GM12865 (cell line): ENCODE measurements at places on chromosomes 7 and 10.
A peak's percentile ranks its signal among the peaks of the same experiment; 100 is the strongest.

GRCh38 chr10:32190890-32191491 is 134.8 kb upstream of the KIF5B start:
- peak; percentile 62 for DNase-seq

- DNase-seq: no peak
These were observed at the start of gene PLEKHS1 for GRCh38 chr10:113751181-113751732. Gene PLEKHS1 (plus strand): TSS chr10:113751682. CDS start chr10:113755278, 3,596 bp downstream.

- DNase-seq: no peak
These were observed 261.5 kb downstream of the DIP2C start for GRCh38 chr10:427761-428519.

- DNase-seq: no peak
These were observed 177.4 kb downstream of the TCERG1L start for GRCh38 chr10:131134001-131134576.

DNA sequence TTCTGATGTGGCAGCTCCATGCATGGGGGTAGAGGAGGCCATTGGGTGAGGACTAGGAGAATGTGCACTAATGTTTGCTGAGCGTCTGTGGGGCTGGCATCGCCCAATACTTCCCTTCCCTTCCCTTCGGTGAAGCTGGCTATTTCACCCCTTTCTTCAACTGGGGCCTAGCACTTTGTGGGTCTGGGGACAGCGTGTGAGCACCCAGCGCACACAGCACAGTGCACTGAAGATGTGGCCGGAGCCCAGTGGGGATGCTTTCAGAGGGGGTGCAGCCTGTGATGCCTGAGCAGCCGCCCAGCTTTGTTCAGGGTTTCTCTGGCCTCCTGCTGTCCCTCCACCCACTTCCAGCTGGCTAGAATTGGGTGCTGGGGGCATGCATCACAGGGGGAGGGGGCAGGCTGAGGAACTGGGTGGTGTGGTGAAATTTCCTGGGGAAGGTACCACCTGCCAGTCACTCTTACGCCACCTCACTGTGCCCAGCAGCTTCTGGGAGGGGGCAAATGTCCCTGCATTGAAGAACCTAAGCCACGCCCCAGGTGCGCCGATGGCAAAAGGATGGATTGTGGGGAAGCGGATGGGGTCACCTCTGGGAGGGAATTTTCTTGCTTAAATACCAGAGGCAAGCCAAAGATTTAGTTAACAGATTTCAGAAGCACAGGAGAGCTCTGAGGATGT is 45.5 kb downstream of the CLEC2L start:
- no peak for DNase-seq

DNA sequence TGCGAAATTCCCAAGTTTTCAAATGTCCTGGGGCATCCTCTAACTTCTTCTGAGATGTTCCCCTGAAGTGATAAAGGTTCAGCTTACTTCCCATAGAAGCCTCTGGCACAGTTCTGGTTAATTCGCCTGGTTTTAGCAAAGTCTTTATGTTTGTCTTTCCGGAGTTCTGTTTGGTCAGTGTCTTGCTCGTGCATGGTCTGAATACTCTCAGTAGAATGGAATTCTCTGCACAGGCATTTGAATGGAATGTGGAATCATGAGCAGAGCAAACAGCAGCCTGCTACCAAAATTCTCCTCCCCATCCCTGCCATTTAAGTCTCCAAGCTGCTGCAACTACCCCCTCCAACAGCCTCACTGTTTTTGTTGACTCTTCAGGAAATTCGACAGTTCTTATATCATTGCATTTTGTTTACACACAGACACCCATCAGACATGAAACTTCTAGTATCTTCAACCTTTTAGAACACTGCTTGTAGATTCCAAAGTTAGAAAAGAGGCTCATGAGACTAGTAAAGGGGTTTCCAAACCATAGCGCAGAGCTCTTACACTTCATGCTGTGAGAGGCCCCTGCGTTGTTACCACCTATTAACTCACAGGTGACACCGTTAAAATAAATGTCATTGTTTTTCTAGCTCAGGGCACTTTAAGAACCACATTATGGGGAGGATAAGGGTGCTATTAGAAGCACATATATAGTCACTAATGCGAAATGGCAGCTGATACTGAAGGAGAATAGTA is 129.7 kb downstream of the PLCE1 start:
- no peak for DNase-seq

GRCh38 chr7:98651760-98652159 is 34.7 kb downstream of the NPTX2 start:
- no peak for DNase-seq

DNA sequence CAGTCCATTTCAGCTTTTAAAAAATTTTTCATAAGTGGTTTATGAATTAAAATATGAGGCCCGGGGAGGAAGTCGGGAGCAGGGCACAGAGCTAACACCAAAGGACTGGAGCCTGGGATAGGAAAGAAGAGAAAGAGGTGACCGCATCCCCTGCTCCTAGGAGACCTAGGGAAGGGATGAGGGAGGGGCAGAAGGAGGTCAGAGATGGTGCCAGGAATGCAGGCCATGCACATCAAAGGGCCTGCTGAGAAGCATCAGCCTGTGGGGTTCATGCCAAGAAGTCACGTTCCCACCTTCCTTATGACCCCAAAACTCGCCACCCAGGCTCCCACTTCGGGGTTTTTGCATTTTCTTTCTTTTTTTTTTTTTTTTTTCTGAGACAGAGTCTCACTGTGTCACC is 14.7 kb upstream of the TOMM7 start:
- no peak for DNase-seq

DNA sequence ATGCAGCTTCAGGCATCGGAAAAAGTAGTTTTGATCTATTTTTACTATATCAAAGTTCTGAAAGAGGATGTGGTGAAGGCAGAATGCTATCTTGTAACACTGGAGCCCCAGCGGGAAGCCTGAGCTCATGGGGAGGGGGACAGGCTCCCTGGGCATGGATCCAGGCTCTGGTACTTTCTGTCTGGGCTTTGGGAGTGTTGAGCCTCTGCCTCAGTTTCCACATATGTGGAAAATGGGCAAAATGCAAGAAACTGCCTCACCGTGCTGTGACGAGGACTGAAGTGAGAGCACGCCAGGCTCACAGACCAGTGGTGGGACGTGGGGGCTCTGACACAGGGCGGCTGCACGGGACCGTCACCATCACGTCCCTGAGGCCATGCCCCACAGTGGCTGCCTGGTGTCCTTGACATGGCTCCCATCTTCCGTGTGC is 182.9 kb upstream of the SHH start:
- DNase-seq: no peak

DNA sequence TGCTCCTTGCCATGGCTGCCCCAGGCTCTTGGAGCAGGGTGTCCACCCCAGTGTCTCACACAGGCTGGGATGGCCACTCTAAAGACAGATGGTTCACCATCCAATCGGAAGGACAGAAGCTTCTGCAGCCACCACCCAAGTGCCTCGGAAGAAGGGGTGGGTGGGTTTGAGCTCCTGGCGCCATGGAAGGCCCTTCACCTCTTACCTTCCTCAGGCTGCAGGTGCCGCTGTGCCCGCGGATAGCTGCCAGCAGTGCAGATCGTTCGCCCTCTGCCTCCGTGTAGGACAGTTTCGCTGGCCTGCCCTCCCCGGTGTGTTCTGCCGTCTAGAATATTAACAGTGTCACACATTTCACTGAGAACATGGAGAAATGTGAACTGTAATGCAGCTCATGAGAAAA is 243.6 kb upstream of the GRB10 start:
- no peak for DNase-seq

- DNase-seq: no peak
These were observed 135.6 kb downstream of the ATE1 start for GRCh38 chr10:121792198-121792597.

DNA sequence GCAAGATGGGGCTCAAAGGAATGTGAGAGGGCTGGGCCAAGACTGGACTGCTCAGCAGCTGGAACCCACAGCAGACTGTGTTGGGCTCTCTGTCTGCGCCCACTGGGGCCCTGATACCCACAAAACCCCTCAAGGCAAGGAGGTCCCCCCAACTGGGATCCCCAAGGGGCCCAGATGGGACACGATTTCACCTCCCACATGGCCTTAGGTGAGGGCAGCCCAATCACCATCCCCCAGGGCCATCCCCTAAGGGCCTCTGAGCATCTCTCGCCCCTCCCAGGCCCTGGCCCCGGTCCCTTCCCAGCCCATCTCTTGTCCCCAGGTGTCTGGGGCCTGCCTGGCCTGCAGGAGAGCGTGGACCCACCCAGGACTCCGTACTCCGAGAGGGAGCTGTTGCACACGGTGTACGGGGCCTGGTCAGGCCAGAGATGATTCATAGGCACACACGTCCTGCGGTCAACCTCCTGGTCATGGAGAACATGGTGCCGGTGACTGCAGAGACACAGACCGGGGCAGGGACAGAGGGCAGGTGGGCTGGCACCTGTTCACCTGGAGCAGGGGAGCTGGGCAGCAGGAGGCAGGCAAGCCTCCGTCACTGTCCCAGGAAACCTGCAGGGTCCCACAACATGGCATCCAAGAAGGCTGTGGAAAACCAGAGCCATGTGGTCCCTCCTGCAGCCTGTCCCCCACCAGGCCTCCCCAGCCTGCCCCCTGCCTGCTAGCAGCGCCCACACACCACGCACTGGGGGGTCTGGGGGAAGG is 21.6 kb downstream of the OGDHL start:
- DNase-seq: no peak

GRCh38 chr7:23909426-23909825 is 199.4 kb downstream of the STK31 start:
- no peak for DNase-seq

GRCh38 chr7:150788474-150789269 is 11.5 kb downstream of the TMEM176B start:
- no peak for DNase-seq

DNA sequence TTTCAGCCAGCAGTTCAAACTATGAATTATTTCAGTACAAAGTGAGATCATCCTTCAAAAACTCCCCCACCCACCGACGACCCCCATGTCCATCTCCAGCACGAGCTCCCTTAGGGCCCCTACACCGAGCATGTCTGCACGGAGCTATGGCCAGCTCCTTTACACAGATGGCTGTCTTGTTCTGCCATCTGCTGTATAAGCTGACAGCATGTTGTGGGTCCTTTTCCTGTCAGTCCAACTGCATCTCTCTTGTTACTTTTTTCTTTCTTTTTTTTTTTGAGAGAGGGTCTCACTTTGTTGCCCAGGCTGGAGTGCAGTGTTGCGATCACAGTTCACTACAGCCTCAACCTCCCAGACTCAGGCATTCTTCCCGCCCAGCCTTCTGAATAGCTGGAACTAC is 21.6 kb downstream of the NPC1L1 start:
- no peak for DNase-seq

GRCh38 chr10:127450644-127451043 is 98.5 kb upstream of the NPS start:
- no peak for DNase-seq

- peak; percentile 66 for DNase-seq
These were observed 13.9 kb downstream of the PIK3AP1 start for GRCh38 chr10:96706331-96706853.

DNA sequence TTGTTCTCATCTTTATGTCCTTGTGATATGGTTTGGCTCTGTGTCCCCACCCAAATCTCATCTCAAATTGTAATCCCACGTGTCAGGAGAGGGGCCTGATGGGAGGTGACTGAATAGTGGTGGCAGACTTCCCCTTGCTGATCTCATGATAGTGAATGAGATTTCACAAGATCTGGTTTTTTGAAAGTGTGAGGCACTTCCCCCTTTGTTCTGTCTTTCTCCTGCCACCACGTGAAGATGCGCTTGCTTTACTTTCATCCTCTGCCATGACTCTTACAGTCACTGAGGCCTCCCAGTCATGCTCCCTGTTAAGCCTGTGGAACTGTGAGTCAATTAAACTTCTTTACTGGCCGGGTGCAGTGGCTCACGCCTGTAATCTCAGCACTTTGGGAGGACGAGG is 161.0 kb downstream of the HERPUD2 start:
- no peak for DNase-seq

DNA sequence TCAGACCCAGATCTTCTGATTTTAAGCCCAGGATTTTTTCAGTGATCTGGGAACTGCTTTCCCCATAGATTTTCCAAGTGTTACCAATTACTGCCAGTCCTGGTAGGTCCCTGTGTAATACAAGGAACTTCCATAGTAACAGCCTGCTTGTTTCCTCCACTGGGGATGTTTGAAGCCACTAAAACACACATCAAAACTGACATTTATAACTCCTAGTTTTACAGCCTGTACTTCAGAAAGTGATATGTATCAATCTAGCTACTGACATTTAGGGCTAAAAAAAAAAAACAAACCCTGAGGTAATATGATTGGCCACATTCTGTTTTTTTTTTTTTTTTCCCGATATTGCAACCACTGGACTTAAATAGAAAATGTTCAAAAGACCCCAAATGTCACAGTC is 166.9 kb upstream of the SP4 start:
- no peak for DNase-seq

DNA sequence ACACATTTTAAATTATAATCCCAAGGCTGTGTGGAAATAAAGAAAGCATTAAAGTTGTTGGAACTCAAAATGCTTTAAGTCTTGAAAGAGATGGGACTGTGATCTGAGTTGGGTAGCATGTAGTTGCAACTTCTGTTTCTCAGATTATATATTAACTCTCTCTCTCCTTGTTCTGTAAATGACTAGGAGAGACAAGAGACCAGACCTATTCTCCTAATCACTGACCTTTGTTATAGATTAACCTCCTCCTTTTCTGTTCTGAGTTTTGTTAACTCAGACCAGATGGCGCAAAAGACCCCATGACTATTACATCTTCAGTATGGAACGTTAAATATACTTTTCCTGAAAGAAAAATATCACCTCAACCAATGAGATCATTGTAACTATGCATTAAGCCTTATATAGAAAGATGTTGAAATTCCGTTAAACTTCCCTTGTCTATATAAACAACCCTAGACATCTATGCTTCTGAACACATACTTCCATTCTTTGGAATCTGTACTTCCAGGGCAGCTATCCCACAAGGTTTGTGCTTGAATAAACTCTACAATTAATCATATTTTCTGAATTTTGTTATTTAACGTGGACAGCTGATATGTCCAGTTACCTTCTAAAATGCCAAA is 143.5 kb upstream of the TRIM24 start:
- DNase-seq: no peak

DNA sequence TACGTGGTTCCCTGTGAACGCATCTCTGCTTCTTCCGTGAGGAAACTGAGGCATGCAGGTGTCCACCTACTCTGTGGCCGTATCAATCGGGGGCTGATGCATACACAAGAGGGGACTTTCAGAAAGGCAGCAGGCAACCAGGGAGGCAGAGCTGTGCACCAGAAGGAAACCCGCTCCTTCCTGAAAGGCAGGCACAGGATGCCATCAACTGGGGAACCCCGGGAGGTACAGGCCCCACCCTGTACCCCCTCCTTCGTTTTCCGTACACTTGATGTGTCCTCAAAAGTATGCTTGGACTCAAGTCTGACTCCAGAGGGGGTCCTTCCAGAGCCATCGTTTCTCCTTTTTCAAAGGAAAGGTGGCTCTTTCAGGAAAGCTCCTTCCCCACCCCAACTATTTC is 59.5 kb downstream of the ASB13 start:
- DNase-seq: no peak

GRCh38 chr10:11026773-11027172 is 9.1 kb downstream of the CELF2 start:
- no peak for DNase-seq

DNA sequence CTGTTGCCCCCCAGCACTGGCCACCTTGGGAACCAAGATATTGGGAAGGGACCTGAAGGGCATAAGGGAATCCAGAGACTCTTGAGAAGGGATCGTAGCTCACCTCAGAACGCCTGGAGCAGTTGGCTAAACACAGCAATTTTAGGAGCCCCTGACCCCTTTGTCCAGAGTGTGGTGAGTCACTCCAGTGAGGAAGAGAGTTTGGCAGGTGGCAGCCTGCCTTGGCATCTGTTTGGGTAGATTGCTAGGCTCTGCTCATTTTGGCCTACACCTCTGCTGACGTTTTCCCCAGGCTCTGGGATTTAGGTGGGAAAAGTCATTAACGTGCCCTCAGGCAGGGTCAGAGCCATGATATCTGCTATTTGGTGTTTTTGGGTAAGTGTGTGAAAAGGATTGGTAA is 100.6 kb downstream of the GRB10 start:
- DNase-seq: no peak

- peak; percentile 87 for DNase-seq
These were observed 45.4 kb upstream of the MBL2 start for GRCh38 chr10:52818019-52818418.
